ENCODE measurements at places on chromosomes 2 and 18.

- no peak for DNase-seq
Measured at GRCh38 chr18:78595453-78595852, 384.2 kb upstream of the SALL3 start.

DNA sequence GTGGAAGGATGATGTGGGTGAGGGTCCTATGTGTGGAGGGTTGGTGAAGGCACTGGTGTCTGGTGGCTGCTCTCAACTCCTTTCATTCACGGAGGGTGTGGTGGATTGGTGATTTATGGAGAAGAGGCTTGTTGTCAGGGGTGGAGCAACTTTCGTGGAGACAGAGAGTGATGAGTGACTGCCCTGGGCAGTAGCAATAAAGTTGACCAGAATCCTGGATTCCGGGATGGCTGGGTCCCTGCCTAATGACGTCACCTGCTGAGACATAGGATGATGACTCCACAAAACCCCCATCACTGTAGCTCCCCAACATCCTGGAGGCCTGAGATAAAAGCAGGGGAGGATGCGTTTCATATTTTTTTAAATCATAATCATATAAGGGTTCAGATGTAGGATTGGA is 193.0 kb downstream of the ACKR3 start:
- no peak for DNase-seq

- no peak for DNase-seq
Measured at GRCh38 chr18:53224128-53224778, 884.3 kb downstream of the DCC start.

- DNase-seq, result no peak
Measured at GRCh38 chr2:124753842-124754241, 728.8 kb downstream of the CNTNAP5 start.

GRCh38 chr2:236127010-236127409 is 41.2 kb downstream of the GBX2 start:
- DNase-seq, result no peak

- DNase-seq, result no peak
Measured at GRCh38 chr2:71592181-71592711, 138.9 kb downstream of the DYSF start.

DNA sequence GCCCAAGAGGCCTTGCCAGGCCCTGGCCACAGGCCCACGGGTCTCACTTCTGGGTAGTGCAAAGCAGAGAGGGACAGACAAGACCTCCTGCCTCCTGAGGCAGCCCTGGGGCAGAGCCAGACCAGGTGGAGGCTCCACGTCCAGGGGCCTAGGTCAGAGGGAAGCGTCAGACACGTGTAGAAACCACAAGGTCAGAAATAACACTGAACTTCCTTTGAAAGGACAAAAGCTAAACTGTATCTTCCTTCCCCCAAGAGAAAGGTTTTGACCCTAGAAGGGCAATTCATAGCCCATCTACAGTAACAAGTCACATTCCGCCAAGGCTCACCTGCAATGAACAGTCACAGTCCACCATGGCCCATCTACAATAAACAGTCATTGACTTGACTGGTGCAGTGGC is 17.9 kb downstream of the SDC1 start:
- no peak for DNase-seq

DNA sequence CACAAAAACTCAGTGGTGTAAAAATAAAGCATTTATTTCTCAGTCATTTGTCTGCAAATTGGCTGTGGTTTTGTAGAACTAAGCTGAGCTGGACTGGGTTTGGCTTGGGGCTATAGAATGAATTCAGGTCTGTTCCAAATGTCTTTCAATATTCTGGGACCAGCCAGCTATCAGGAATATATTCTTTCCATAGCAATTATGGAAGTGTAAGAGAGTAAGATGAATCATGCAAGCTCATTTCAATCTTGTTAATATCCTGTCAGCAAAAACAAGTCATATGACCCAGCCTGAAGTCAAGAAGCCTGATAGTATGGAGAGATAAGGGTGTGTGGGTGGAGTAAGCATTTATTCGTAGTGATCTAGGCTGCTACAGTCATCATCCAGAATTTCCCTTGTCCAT is 481.0 kb upstream of the CDH2 start:
- no peak for DNase-seq

GRCh38 chr18:70182548-70182947 is 22.9 kb downstream of the RTTN start:
- DNase-seq, result no peak

- peak; percentile 42 for DNase-seq
Measured at GRCh38 chr2:8514796-8515758, 166.8 kb upstream of the ID2 start.

- DNase-seq, result no peak
Measured at GRCh38 chr18:31250902-31251301, 67.1 kb upstream of the DSG1 start.

- DNase-seq, result no peak
Measured at GRCh38 chr2:32663864-32664263, 36.0 kb downstream of the TTC27 start.

- DNase-seq, result no peak
Measured at GRCh38 chr2:219107758-219108157, 47.0 kb upstream of the IHH start.

DNA sequence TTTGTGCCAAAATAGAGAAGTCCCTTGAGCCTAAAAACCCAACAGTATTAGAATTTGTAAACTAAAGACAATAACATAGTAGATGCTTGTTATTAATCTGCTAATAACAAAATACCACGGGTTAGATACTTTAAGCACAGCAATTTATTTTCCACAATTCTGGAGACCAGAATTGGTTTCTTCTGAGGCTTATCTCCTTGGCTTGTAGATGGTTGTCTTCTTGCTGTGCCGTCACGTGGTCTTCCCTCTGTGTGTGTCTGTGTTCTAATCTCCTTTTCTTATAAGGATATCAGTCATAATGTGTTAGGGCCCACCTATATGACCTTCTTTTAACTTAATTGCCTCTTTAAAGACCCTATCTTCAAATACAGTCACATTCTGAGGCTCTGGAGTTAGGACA is 260.1 kb downstream of the CYRIA start:
- DNase-seq, result peak; percentile 20
